ENCODE measurements at places on chromosomes 4 and X.

DNA sequence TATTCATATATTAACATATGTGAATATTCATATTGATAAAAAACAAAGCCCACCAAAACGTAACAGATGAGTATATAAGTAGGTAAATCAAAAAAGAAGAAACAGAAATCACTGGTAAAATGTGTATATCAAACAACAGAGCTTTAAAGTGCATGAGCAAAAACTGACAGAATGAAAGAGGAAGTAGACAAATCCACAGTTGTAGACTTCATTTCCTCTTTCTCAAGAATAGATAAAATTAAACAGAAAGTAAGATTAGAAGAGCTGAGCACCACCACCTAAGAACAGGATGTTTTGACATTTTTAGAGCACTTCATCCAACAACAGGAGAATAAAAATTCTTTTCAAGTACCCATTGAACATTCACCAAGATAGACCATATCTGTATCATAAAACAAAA, 64.6 kb downstream of the CNKSR2 start:
- DNase-seq: no peak

- DNase-seq: no peak
Observed at GRCh38 chrX:13994104-13994503, 35.6 kb downstream of the GEMIN8 start.

GRCh38 chr4:38310446-38311043, 350.3 kb downstream of the PTTG2 start:
- no peak for DNase-seq

GRCh38 chrX:72201836-72202536, 20.4 kb downstream of the PIN4 start:
- peak; percentile 33 for DNase-seq

DNA sequence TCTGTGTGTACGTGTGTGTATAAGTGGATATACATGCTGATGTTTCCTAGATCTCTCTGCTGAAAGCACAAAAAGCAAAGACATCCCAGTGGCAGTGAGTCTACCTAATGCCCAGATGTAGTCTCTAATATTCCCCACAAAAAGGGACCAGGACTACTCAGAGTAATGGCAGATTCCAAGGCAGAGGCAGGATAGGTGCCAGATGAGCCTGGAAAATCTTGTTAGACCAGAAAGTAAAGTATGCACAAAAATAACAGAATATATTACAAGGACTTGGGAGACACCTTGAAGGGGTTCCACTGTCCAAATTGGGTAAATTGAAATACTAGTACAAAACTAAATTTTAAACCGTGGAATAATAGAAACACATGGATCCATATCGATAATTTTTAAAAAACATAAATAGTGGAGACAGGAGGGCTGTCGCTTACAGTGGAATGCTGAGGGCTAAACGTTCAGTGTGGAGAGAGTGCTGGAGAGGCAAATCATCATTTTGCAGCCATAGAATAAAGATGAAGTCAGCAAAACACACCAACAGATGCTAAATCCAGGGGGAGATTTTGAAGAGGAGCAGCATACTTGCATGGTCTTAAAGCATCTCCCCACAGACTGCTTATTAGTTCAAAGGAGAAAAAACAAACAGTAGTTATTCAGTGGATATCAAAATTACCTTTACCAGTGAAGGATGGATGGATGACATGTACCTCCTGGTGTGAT, 123.4 kb upstream of the TSPAN5 start:
- no peak for DNase-seq

- DNase-seq: no peak
Observed at GRCh38 chrX:9955506-9955905, 11.7 kb upstream of the CLDN34 start.
